ENCODE measurements at places on chromosomes 13 and 19.

GRCh38 chr13:24161010-24161775, 673 bp downstream of the SPATA13 start:
- peak; percentile 57 for DNase-seq

DNA sequence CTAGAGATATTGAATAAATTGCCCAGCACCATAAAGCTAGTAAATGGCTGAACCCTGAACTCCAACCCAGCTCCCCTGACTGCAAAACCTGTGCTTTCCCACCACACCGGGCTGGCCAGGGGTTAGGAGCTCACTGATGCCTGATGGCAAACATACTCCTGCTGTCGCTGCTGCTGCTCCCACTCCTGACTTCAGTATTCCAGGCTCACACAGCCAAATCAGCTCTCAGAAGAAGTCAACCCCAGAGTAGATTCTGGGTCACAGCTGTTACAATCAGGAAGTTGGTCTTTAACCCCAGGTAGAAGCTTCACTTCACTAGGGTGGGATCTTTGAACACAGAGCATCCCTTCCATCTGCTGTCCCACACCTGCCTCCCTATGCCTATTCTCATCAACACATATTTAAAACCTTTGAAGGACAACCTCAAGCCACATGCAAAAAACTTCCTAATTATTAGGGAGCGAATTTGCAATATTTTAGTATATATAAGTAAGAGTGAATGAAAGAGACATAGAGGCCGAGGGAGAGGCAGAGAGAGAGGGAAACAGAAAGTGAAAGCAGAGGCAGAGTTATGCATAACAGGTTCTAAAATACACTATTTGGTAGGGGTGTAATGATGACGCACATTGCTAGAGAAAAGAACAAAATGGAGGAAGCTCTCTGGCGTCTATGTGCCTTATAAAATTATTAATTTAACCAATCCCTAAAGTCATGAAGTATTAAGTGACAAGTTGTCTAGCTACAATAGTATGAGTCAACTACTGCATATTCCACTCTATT, 99.4 kb upstream of the SERP2 start:
- DNase-seq, result peak; percentile 37

- peak; percentile 52 for DNase-seq
Observed at GRCh38 chr13:67087527-67087926, 142.6 kb downstream of the PCDH9 start.

GRCh38 chr19:39906283-39906682, 28.2 kb downstream of the FCGBP start:
- no peak for DNase-seq

DNA sequence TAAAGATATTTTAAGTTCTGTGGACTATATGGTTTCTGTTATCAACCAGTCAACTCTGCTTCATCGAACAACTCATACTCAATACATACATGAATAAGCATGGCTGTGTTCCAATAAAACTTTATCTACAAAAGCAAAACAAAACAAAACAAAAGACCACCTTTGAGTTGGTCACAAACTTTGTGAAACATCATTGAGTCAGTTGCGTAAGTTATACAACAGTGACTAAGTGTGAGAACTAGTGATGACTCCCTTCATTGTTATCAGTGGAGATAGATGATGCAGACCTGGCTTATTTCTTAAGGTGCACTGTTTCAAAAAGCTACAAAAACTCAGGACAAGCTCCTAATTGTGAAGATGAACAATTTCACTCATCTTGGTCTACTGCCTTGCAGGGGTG, 14.5 kb upstream of the KLK4 start:
- no peak for DNase-seq

GRCh38 chr13:46861959-46862358, 34.9 kb downstream of the HTR2A start:
- no peak for DNase-seq

All from Ammon's horn (tissue), 1 donor.